NCI-H1436 (cell line): ENCODE measurements at places on chromosomes 7 and 10.

- peak; percentile 26 for DNase-seq
Measured at GRCh38 chr7:127683776-127684681, 32.0 kb downstream of the SND1 start.

DNA sequence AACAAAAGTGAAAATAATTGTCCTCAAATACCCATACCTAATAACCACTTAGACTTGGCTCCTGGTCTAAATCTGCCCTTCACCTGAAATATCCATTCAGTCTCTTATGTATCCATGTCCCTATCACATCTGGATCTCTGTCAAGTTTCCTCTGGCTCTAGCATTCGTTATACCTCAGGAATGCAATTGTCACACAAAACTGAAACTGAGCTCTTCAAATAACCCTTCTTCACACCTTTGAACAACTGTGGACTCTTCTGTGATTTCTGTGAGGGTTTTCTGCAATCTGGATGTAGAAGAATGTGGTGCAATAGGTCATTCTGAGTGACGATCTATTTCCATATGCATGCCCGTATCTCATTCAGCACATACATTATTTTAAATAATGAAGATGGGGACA lies 53.5 kb upstream of the FGL2 start:
- DNase-seq: no peak

- DNase-seq: no peak
Measured at GRCh38 chr7:155741805-155742204, 70.5 kb downstream of the SHH start.

- DNase-seq: no peak
Measured at GRCh38 chr7:137642031-137642430, 204.7 kb downstream of the DGKI start.

GRCh38 chr7:130377178-130377577 lies 3.1 kb upstream of the CPA1 start:
- no peak for DNase-seq
